Right lobe of liver (tissue), 6 donors: ENCODE measurements at places on chromosomes 1 and 21. TPM values are rescaled to one million over a fixed set of nuclear protein-coding genes. Genes with fewer than 3 reads are reported as not detected.

GPX7 gene
- total RNA-seq = 4.3 TPM

S100A7A gene
- total RNA-seq = not detected

GSTM5 gene
- not detected for total RNA-seq

NOTCH2NLA gene
- 29.2 TPM for total RNA-seq

TMPRSS15 gene
- total RNA-seq = not detected

SELL gene
- 4.5 TPM for total RNA-seq

CLCA2 gene
- total RNA-seq = not detected

GJB4 gene
- total RNA-seq = not detected

TFAP2E gene
- total RNA-seq = 0.15 TPM

DLGAP3 gene
- 0.13 TPM for total RNA-seq

FCRL5 gene
- 0.15 TPM for total RNA-seq

ASH1L gene
- total RNA-seq = 16.2 TPM

SAMD11 gene
- 3.7 TPM for total RNA-seq

VSIG8 gene
- not detected for total RNA-seq

SPAG17 gene
- total RNA-seq = not detected

BECN2 gene
- total RNA-seq = not detected

SMIM1 gene
- 8.7 TPM for total RNA-seq

SIM2 gene
- total RNA-seq = not detected

PLA2G5 gene
- 2.7 TPM for total RNA-seq

ADAMTS5 gene
- 0.44 TPM for total RNA-seq

SLC45A1 gene
- not detected for total RNA-seq

SLAMF9 gene
- 0.68 TPM for total RNA-seq

FMO3 gene
- total RNA-seq = 417 TPM

FCRL2 gene
- total RNA-seq = not detected

NES gene
- total RNA-seq = 2.3 TPM

CHIT1 gene
- not detected for total RNA-seq

SLC66A1 gene
- 9.1 TPM for total RNA-seq

UTS2 gene
- not detected for total RNA-seq
